ENCODE measurements at places on chromosomes 13 and 19.

DNA sequence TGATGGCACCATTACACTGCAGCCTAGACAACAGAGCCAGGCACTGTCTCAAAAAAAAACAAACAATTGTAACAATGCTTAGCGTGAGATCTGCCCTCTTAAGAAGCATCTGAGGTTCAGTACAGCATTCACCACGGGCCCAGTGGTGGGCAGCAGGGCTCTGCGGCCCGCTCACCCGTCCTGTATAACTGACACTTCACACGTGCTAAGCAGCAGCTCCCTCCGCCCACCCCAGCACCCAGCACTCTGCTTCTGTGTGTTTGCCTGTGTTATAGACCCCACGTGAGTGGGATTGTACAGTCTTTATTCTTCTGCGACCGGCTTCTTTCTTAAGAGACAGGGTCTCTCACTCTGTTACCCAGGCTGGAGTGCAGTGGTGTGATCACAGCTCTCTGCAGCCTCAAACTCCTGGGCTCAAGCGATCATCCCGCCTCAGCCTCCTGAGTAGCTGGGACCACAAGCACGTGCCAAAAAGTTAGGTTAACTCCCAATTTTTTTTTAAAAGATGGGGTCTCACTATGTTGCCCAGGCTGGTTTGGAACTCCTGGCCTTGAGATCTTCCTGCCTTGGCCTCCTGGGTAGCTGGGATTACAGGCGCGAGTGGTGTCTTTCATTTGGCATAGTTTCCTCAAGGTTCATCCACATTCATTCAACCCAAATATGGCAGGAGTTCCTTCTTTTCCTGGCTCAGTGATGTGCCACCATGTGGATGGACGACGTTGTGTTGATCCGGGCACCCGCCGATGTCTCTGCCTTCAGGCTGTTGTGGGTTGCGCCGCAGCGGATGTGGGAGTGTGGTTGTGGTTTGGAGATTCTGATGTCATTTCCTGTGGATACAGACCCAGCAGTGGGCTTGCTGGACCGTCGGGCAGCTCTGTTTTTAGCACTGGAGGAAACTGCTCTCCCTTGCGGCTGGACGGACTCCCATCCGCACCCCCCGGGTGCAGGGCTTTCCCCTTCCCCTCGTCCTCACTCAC, 170.0 kb downstream of the KDM4B start:
- no peak for DNase-seq

- no peak for DNase-seq
Measured at GRCh38 chr13:25881971-25882451, 169.8 kb downstream of the SHISA2 start.

- DNase-seq: no peak
Measured at GRCh38 chr13:41955605-41956004, 5.3 kb downstream of the VWA8 start.

GRCh38 chr19:44282846-44283245, 22.0 kb downstream of the ZNF235 start:
- DNase-seq: no peak

DNA sequence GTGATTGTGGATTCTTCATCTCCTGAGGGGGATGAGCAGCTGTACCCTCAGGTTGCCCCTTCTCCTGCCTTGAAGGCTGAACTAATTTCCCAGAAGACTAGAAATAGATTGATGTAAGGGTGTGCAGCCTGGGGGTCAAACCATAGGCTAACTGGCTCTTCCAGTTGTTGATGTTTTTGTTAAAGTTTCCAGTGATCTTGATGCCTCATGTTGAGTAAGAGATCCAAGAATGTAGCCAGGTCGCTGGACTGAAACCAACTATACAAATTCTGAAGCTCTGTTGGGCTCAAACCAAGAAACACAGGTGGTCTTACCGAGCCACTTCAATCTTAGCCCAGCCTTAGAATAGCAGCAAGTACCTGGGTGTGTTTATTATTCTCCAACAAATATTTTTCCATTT, 391.8 kb downstream of the KLF5 start:
- no peak for DNase-seq

- no peak for DNase-seq
Measured at GRCh38 chr13:49098198-49098597, 121.9 kb upstream of the MLNR start.

- peak; percentile 79 for DNase-seq
Measured at GRCh38 chr19:44748426-44749254, at the start of gene BCL3. Gene BCL3, plus strand, starts transcription at chr19:44748708. Its CDS starts 83 bp downstream, at chr19:44748791.

GRCh38 chr19:2345076-2345475, 15.0 kb upstream of the TMPRSS9 start:
- no peak for DNase-seq

- DNase-seq: peak; percentile 59
Measured at GRCh38 chr19:49436381-49437017, 4.8 kb downstream of the SLC17A7 start.

DNA sequence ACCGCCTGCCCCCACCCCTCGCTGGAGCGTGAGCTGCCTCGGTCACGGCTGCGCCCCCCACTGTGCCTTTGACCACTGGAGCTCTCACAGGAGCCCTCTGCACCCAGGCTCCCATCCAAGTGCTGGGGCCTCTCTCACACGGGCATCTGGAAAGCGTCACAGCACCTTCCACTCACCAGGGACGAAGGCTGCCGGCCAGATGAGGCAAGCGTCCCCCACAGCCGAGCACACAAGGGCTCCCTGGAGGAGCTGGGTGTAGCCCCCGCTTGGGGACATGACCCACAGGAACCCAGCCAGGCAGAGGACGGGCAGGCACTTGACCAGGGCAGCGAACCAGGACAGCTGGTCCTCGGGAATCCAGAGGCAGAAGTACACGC, 560 bp downstream of the TMEM86B start:
- no peak for DNase-seq

DNA sequence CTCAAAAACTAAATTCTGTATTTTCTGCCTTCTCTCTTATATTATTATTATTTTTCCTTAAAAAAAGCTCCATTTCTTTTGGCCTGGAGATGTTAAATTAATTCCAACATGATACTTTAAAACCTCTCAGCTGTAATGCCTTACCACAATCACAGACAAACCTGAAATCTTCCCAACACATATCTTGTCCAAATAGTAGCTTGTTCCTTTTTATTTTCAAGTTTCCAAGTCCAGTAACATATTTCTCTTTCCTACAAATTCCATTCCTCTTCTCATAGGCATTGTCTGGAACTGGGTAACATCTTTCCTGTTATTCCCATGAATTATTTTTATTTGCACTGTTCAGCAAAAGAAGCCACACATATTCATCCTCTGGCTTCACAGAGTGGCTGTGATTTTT, 137.0 kb downstream of the SLITRK6 start:
- DNase-seq: no peak

- DNase-seq: peak; percentile 75
Measured at GRCh38 chr19:13841086-13841961, 35.6 kb upstream of the NANOS3 start.

GRCh38 chr13:104987621-104988020, 1547.8 kb downstream of the EFNB2 start:
- DNase-seq: no peak

GRCh38 chr13:112622375-112622774, 34.4 kb upstream of the TUBGCP3 start:
- DNase-seq: no peak

DNA sequence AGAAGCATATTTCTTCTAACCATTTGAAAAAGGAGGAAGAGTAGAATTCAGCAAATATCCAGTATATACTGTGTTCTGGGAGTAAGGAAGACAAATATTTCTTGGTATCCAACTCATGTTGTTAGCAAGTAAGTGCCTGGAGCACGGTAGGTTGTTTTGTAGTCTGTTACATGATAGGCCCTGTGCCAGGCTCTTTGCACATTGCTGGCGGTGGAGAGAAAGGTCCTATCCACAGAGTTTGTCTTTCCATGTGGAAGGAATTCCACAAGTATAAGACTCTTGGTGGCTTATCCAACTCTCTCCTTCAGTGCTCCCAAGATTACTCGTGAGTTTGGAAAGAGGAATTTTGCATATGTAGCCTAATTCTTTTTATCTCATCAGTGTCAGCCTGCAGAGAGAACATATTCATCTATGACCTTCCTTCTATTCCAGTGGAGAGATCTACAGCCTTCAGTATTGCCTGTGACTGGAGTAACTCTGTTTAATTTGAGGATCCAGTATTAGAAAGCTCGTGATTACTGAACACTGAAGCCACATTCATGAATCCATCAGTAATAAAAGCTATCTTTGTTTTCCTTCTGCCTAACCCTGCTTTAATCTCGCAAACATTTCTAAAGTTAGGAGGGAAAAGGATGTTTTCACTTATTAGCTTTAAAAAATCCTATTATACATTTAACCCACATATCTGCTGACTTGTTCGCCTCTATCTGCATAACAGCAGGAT, 183.9 kb upstream of the CSNK1A1L start:
- DNase-seq: no peak

DNA sequence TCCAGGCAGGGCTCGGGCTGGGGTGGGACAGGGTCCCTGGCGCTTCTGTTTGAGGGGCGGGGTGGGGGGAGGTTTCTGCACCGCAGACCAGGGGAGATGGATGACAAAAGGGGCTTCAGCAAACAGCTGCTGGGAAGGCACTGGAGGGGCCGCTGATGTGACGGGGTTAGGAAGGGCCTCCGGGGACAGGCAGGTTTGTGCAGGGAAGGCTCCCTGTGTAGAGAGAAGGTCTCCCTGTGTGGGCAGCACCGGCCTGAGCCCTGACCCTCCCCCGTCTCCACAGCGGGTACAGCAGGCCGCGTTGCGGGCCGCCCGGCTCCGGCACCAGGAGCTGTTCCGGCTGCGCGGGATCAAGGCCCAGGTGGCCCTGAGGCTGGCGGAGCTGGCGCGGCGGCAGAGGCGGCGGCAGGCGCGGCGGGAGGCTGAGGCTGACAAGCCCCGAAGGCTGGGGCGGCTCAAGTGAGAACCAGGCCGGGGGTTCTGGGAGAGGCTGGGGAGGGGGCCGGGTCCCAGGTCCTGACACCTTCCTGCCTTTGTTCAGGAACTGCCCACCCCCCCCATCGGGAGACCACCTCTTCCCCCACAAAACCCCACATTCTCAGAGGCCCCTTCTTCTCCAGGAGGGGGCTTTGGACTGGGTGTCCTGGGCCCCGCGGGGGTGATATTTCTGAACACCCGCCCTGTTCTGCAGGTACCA, 9.9 kb downstream of the NOP53 start:
- no peak for DNase-seq

DNA sequence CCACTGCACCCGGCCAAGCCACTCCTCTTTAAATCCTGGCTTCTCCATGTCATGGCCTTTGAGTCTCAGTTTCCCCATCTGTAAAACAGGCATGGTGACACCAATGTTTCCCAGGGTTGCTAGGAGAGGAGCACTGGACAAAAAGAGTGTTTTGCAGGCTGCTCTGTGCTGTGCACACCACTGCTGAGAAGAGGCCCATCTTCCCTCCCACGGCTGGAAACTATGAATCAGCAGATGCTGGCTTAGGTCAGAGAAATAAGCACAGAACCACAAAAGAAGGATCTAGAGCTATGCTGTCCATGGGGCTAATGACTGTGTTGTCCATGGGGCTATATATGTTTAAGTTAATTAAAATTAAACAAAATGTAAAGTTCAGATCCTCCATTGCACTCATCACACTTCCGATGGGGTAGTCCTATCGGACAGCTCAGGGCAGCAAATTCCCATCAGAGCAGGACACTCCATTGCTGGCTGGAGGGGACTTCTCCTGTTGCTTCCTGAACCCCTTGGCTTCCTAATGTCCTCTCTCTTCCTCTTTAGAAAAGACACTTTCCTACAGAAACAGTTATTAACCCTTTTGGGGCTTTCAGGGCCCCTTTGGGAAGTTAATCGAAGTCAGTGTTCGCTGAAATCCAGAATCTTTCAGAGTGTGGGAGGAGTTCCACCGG, 37.1 kb downstream of the TSHZ3 start:
- DNase-seq: no peak

DNA sequence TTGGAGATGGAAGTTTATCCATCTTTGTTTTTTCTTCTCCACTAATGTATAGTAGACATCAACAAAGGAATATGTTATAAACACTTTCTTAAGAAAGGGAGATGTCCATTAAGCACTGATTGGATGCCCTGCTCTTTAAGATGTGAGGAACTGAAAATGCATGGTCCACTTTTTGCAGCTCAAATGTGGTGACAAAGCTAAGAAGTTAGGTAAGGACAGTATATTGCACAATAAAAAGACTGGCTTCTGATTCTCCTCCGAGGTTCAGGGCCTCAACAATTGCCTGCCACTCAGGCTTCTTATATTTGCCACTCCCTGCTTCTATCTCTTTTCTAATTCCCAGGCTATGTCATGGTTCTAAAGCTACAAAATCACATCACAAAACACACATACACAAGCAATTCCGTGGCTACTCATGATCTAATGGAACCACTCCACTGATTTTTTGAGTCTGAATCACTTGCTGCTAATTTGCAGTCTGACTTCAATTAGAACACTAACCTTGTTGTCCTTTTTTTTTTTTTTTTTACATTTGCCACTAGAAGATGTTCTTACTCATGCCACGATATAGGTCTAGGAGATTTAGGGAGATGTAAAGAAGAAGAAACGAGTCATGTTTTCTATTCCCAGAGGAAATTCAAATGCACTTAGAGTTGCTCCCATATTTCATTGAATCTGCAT, 29.6 kb upstream of the TNFSF11 start:
- DNase-seq: no peak

DNA sequence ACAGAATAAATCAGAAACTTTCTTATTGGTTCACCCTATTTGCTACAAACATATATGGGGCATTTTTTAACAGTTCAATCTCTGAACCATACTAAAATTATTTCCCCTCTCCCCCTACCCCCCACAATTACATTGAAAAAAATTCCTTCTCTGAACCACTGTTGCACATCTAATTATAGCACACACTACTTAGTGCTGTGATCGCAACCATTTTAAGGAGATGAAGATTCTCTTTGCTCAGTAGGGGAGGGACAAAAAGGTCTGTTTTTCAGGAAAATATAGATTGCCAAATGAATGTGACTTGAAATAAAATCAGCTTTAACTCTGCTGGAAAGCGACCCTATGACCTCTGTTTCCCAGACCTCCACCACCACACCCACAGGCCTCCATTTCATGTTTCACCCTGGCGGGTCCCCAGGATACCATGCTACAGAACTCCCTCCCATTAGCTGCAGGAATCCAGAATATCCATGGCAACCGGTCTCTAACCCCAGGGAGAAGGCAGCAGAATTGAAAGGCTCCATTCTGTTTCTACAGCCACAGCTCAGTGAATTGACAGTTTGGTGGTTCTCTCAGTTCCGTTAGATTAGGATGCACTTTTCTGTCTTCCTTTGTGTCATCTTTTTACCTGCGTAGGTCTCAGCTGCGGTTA, 286.3 kb downstream of the TBC1D4 start:
- no peak for DNase-seq

DNA sequence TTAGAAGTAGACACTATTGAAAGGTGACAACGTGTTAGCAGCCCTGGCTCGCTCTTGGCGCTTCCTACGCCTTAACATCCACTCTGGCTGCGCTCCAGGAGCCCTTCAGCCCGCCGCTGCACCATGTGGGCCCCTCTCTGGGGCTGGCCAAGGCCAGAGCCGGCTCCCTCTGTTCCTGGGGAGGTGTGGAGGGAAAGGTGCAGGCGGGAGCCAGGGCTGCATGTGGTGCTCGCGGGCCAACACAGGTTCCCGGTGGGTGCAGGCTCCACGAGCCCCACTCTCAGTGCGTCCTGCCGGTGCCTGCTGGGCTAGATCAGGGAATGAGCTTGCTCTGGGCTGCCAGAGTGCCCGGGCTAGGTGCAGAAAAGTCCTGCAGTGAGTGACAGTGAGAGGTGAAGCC, 1284.3 kb downstream of the OLFM4 start:
- no peak for DNase-seq
